ENCODE measurements at places on chromosomes 1 and 21.

GRCh38 chr1:51345300-51345687 lies 14.9 kb upstream of the TTC39A start:
- no peak for DNase-seq

DNA sequence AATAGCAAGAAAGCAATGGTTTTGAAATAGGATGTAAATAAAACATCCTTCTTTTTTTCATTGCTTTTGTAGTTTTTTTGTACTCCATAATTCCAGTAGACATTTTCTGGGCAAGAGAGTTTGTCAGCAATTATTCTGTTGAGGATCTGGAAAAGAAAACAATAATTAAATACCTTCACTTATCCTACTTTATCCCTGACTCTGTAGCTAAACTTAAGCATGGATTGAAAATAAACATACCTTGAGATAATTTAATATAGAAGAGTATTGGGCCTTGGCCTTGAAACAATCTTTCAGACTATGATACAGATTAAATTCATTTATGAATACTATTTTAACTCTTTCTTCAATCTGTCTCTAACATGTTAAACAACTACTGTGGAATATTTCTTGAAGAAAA lies 321.2 kb downstream of the CHRM3 start:
- no peak for DNase-seq

DNA sequence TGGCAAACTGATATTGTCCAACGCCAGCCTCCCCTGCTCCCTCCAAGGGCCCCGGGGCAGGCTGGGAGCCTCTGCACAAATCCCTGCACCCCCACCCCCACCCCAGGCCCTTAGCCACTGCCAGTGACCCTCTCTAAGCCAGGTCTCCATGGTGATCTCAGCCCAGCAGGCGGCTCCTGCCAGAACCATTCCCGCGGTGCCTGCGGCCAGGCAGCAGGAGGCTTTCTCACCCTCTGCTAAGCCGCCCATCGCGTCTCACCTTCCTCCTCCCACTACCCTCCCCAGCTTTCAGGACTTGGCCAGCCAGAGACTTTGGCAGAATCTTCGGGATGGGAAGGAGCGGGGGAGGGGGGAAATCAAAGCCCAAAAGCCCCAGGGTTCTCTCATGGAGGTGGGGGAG lies 46.8 kb upstream of the WASF2 start:
- no peak for DNase-seq

- no peak for DNase-seq
These were observed 2.5 kb upstream of the SAMD11 start for GRCh38 chr1:921011-921837.

- DNase-seq: no peak
These were observed 66.2 kb downstream of the FAAP20 start for GRCh38 chr1:2128189-2128901.

GRCh38 chr21:43611598-43612369 lies 47.5 kb downstream of the HSF2BP start:
- DNase-seq: no peak
